ENCODE measurements at places on chromosomes 2 and 18. TPM values are rescaled to one million over a fixed set of nuclear protein-coding genes. Genes with fewer than 3 reads are reported as not detected.

- DNase-seq: no peak
Measured at GRCh38 chr2:12261986-12262680, 454.6 kb upstream of the TRIB2 start.

- DNase-seq: no peak
Measured at GRCh38 chr2:3667151-3667631, 9.2 kb downstream of the ALLC start.

DNA sequence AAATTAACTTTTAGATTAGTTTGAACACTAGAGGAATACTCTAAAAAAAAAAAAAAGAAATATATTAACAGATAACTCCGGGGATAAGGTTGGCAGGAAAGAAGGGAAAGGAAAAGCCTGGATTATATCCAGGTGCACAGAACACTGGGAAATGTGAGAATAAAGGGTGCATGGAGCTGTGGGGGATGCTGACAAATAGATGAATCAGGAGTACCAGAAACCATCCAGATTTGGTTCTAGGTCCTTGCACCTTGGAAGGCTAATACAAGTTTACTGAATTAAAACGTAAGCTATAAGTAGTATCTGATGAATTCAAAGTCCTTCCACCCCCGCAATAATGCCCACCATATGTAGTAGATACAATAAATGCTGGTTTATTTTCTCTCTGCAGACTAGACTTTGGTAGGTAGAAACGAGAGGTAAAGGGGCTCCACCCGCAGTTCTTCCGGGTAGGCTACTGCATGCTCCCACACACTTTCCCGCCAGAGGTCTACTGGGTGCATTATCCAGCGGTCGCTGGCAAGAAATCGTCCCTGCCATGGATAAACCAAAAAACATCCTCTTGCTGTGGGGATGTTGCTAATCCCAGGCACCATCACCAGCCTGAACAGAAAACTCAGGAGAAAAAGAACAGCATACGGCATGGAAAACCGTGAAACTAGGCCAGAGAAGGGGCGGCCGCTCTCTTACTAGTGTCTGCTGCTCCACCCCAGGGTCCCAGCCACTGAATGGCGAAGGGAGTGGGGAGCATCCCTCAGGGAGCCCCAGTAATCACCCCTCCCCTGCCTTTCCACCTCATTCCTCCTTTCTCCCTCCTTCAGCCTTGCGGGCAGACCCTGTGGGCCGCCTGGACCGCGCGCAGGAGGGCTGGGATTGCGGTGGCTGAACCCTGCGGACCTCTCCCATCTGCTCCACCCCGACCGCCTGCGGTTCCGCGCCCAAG is 1.5 kb downstream of the CNRIP1 start:
- no peak for DNase-seq

DNA sequence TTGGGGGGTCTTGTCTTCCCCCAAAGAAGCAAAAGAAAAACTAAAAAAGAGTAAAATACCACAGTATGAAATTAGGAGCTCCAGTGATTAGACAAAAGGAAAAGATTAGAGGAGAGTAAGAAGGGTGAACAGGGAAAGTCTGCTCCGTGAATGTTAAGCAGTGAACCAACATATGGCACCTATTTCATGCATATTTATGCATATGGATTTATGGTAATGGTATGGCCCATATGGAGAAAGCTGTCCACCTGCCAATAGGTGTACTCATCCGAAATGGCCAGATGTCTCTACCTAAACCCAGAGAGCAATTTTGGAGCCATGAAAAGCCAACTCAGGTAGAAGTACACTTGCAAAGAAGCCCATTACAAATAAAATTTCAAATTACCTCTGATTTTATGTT is 404.0 kb upstream of the RAB6C start:
- DNase-seq: no peak

DNA sequence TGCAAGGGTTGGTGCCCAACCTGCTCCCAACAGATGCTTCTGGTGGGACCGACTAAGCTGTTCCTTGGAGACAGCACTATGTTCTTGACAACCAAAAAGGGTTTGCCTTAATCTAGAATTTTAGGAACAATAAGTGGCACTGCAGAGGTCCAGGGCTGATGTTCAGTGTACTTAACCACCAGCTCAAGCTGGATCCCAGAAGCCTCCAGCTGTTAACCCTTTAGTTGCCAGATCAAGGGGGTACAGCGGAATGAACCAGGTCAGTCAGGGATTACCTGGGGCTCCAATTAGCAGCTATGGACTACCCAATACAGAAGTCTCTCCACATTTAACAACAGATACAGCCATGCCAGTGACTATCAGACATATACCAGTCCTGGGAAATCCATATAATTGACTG is 3.5 kb downstream of the GPR75 start:
- no peak for DNase-seq

DNA sequence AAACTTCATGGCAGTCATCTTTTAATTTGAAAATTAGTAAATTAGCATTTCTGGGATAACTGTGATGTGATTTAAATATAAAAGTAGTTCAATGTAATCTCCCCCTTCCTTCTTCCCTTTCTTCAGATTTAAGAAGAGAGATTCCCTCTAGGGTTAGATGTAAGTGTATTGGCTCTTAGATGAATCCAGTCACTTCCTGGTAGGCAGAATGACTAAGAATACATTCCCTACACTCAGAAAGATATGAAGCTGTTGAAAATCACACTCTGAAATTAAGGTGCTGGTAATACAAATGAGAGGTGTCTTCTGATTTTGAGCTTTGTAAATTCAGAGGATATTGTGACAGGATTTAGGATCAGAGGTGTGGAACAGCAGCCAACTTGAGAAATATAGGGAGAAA is 71.6 kb downstream of the TDRD15 start:
- no peak for DNase-seq

- no peak for DNase-seq
Measured at GRCh38 chr2:238123218-238123971, 15.1 kb upstream of the KLHL30 start.

GRCh38 chr2:239368906-239369552 is 31.8 kb downstream of the HDAC4 start:
- DNase-seq: no peak

- no peak for DNase-seq
Measured at GRCh38 chr18:13993730-13994129, 78.4 kb upstream of the MC2R start.

DNA sequence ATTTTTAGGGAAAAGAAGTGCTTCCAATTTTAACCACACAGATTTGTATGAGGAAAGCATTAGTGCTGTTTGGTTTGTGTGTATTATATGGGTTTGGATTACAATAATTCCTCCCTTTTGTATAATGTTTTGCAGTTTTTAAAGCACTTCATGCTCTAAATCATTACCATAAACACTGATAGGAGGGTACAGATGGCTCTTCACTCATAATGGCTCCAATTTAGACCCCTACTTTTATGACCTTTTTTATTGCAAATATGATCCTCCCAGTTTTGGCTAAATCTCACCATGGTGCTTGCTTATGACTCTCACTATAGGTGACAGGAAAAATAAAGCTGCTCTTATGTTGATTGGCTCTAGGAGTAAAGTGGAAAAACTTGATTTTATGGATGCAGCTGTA is 23.8 kb upstream of the TMEM17 start:
- DNase-seq: no peak

DNA sequence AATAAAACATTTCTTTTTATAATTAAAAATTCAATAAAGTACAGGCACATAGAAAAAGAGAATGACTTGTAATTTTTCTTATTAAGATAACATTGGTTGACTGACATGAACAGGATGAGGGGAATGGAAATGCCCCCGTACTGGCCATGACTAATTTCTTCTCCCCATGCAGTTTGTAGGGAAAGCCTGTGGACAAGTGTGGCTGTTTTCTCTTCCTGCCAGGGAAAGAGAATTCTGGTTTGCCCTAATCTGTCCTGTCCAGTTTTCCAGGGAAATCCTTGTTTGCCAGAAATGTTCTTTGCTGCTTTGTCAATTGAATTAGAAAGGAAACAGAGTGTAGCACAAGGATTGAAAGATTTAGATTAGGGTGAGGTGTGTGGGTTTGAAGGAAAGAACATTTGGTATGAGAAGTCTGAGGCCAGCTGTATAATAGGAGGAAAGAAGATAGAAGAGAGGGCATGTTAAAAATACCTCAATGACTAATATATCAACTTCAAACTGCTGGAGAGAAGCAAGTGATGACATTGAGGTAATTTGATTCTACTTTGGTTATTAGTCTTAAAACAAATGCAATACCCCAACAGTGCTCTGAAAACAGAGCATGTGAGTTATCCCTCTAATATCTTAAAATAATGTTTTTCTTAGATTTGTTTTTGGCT is 593.9 kb upstream of the ZNF804A start:
- no peak for DNase-seq

DNA sequence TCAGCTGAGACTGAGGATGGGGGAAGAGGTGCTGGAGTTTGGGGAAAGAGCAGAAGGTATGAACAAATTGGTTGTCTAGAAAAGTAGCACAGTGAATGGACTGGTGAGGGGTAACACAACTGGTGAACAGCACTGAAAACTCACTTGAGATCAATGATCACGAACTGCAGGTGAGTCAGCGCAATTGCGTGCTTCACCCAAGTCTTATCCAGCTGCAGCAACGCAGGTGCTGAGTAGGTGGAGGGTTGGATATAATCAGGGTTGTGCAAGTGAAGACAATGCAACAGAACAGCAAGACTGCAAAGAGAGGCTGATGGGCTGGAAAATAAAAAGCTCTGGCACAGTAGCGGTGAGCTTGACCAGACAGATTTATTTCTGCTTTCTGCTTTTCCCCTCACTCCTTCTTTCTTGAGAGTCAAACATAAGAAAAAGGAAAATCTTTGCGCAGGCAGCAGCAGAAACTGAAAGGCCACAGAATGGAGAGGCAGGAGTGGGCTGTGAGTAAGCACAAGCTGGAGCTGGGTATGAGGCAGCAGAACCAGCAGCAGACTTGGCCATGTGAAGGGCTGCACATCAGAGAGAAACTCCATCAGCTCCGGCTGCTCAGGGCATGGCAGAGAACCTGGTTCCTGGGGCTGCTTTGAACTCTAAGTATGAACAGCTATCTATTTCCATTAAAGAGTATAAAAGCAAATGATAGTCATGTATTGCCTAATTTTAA is 99.4 kb upstream of the ARL5A start:
- DNase-seq: no peak

DNA sequence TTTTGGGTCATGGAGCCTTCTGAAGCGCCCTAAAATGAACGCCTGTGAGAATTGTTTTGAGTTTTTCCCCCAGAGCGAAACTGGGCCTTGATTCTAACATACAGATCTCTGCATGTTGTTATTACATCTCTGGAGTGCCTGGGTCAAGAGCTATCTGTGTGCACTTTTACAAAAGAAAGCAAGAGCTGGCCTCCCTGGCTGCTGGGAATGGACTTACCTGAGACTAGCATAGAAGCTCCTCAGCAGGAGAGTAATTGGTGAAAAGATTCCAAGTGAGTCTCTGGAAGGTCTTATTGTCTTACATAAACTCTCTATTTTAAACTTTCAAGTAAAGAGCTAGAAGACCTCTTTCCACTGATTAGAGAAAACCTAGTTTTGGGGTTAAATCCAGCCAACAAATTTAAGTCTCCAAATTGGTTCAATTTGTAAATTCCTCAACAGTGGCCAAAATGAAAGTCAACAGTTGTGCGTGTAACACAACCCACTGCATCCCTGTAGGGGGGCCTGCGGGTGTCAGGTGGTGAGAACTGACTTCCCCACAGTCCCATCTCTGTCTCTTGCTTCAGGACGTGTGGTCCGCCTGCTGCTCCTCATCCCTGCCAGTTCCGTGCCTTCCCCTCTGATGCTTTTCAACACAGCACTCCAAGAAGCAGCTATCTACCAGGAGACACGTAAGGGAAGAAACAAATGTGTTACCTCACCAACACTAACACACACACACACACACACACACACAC is 206.1 kb downstream of the SH3BP4 start:
- DNase-seq: no peak

- no peak for DNase-seq
Measured at GRCh38 chr2:18957909-18958308, 368.5 kb upstream of the NT5C1B start.

GRCh38 chr2:71603851-71604725 is 150.7 kb downstream of the DYSF start:
- DNase-seq: no peak

DNA sequence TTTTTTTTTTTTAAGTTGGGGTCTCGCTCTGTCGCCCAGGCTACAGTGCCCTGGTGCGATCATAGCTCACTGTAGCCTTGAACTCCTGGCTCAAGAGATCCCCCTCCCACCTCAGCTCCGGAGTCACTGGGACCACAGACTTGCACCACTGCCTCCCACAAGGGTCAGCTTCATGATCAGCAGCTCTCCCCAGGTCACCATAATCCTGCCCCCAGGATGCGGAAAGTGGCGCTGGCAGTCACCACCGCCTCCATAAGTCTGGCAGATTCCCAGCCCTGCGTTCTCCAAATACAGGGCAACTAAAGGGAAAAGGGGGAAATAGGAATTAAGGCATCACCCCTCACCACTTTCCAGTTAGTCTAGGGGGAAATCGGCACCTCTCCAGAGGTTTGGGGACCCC is 5.2 kb upstream of the ARID5A start:
- no peak for DNase-seq

- no peak for DNase-seq
Measured at GRCh38 chr2:65647249-65647842, 214.9 kb upstream of the SPRED2 start.

The CCDC68 gene
- total RNA-seq: not detected

The AGPS gene
- total RNA-seq: 60.9 TPM

The MDH1B gene
- total RNA-seq: 0.32 TPM

The PREB gene
- 61.6 TPM for total RNA-seq

The COLEC12 gene
- total RNA-seq: not detected

The GLI2 gene
- total RNA-seq: 0.28 TPM

The ZNF385B gene
- total RNA-seq: not detected

The GNAL gene
- 0.52 TPM for total RNA-seq

The COL4A4 gene
- not detected for total RNA-seq

The ARHGEF4 gene
- 0.30 TPM for total RNA-seq

The SLC38A11 gene
- total RNA-seq: not detected

The SPEG gene
- total RNA-seq: 1.3 TPM

The PARD3B gene
- total RNA-seq: 0.16 TPM

The UNC80 gene
- not detected for total RNA-seq

Measured in activated CD8-positive, alpha-beta memory T cell treated with anti-CD3 and anti-CD28 coated beads, Interleukin-2, amount 10 ng/mL, durations not matched to agents 7 days and 5 days (primary cell).